ENCODE measurements at places on chromosomes 6 and 20. TPM values are rescaled to one million over a fixed set of nuclear protein-coding genes. Genes with fewer than 3 reads are reported as not detected.

F13A1 gene
- total RNA-seq = not detected

PRRT1 gene
- 0.39 TPM for total RNA-seq

LPA gene
- not detected for total RNA-seq

ACTL10 gene
- 3.5 TPM for total RNA-seq

BANF2 gene
- total RNA-seq = not detected

VGLL2 gene
- total RNA-seq = not detected

ADIG gene
- total RNA-seq = not detected

TFAP2D gene
- 0.46 TPM for total RNA-seq
